ENCODE measurements at places on chromosomes 12 and 14.

DNA sequence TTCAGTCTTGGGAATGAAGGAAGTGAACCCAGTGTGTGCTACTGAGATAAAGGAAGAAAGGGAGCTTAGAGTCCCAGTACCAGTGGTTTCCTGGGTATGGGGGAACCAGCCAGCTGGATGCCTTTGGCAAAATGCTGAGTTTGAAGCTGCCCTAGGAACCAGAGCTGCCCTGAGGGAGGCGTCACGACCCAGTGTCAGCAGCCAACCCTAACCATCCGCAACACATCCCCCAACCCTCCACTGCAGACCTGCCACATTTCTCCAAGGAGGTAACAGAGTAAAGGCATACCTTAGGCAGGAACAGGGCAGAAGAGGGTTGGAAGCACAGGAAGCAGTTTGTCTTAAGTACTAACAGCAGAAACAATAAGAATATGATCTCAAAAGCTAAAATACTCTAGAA is 28.6 kb downstream of the PRDM4 start:
- DNase-seq: no peak

DNA sequence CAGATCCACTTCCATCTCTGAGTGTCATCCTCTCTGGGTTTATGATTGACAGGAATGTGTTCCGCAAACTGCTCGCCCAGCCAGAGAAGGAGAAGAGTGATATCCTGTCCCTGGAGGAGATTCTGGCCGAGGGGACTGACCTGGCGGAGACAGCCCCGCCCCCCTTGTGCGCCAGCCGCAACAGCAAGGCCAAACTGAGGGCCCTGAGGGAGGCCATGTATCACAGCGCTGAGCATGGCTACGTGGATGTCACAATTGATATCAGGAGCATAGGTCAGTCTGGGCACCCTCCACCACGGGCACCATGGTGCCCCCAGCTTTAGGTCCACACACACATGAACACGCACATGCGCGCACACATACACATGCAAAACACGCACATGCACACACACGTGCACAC is 67.5 kb upstream of the PWP1 start:
- DNase-seq: no peak

- DNase-seq: peak; percentile 41
These were observed 92.0 kb downstream of the SCARB1 start for GRCh38 chr12:124771462-124772288.

DNA sequence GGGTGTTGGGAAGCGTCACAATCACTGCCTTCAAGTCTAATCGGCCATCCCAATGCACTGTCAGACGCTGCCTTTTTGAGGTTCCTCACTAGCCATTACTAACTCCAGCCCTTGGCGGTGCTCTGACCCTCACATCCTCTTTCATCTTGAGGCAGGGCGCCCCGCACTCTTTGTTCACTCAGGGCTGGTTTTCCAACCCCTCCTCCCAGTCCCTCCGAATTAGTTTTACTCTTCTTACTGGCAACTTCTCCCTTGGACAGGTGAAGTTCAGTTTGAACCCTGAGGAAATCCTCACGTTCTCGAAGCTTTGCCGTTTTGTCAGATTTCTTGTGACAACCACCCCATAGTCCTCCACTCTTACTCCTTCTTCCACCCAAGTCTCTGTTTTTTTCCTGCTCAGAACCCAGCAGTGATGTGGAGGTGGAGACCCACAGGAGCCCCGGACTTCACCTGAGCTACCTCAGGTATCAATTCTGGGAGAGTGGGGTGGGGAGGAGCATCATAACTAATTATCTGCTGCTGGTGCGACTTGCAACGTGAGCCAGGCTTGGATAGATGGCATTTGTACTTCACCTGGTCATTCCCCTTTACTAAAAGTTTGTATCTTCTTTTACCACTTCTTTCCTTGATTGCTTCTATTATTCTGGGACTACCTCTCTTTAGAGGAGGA is 757 bp downstream of the ZC3H10 start:
- no peak for DNase-seq

DNA sequence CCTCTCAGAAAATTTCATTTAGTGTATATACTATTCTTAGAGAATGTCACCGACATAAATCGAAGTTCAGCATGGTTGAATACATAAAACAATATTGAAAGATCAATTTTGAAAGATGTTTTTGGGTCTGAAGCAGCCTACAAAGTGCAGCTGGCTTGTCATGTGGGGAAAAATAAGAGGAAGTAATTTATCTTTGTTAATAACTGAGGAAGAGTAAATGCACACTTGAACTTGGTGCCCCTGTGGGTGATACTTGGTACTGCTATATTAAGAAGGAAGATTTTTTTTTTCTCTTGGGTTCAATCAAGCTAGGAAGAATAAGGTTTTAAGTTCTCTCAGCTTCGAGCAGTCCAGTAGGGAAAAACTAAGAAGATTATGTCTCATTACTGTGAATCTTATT is 661.3 kb downstream of the RPL10L start:
- DNase-seq: no peak

DNA sequence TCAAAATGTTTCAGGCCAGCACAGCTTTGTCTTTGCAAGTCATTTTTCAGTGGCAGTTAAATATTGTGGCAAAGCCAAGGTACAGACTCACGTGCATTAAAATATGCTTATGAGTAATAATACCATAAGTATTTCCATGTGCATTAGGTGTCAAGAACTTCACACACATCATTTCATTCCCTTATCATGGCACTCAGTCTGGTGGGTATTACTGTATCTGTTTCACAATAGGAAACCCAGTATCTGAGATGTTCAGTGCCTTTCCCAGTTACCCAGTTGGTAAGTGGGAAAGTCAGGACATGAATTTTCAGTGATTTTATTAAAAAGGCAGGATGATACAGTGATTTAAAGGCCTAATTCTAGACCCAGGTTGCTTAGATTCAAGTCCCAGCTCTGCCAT is 52.9 kb downstream of the IFNG start:
- no peak for DNase-seq

DNA sequence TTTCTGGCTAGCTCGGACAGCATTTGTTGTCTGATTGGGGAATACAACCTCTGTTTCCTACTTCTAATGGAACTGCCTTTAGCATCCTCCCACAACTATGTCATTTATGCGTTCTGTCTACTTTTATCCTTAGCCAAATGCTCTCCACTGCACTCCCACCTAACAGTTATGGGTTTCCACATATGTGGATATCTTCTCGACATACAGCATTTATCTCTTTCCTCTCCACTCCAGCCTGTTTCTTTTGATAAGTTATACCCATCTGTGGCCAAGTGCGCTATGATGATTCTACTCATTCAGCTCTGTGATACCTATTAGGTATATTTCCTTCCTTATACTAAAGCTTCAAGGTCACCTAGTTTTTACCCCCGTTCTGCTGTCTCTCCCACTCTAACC is 122.2 kb upstream of the NAP1L1 start:
- DNase-seq: no peak

GRCh38 chr12:47882781-47883546 is 21.8 kb downstream of the VDR start:
- no peak for DNase-seq

GRCh38 chr12:132783917-132784531 is 22.4 kb upstream of the ANKLE2 start:
- no peak for DNase-seq

GRCh38 chr12:55067701-55068100 is 47.9 kb downstream of the NEUROD4 start:
- DNase-seq: no peak

- no peak for DNase-seq
These were observed 274.9 kb upstream of the MGAT4C start for GRCh38 chr12:86530996-86531655.

DNA sequence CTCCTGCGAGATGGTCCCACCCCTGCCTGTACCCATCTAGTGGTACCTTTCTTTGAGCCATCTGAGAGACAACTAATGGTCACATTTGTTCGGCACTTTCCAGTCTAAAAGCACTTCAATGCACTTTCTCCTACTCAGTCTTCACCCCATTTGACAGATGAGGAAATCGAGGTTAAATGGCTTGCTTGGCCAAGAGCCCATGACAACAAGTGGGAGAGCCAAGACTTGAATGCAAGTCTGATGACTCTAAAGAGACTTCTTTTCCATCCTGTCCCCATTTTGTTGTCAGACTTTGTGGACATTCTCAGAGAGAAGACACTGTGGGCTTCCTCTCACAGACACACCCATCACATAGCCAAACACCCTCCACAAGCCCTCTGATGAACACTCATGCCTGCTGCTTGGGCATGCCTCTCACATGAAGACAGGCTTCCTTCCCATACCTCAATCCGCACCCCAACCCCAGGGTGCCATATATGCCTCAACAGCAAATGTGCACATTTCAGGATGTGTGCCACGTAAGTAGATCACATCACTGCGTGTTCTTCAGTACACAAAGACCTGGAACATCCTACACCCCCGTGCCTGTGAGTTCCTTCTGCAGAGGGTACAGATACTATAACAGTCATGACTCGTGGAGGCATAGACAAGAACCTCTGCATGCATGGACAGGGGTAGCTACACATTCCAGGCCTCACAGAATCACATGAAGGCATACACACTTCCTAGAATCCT is 805 bp downstream of the MYH7 start:
- no peak for DNase-seq

DNA sequence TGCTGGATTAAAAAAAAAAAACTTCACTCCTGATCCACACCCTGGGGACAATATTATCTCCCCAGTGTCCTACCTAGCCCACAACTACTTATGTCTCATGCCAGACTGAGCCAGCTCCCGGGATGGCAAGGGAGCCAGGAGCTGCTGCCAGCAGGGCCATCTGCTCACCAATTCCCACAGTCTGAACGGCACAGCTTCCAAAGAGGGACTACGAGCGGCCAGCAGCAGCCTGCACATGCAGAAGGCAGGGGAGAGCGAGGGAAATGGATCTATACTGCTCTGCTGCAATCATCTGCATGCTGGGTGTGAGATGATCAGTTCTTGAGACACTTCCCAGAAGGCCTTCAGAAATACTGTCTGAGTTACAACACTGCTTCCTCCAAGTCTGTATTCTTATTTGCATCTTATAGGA is 11.1 kb downstream of the SSH1 start:
- DNase-seq: no peak

DNA sequence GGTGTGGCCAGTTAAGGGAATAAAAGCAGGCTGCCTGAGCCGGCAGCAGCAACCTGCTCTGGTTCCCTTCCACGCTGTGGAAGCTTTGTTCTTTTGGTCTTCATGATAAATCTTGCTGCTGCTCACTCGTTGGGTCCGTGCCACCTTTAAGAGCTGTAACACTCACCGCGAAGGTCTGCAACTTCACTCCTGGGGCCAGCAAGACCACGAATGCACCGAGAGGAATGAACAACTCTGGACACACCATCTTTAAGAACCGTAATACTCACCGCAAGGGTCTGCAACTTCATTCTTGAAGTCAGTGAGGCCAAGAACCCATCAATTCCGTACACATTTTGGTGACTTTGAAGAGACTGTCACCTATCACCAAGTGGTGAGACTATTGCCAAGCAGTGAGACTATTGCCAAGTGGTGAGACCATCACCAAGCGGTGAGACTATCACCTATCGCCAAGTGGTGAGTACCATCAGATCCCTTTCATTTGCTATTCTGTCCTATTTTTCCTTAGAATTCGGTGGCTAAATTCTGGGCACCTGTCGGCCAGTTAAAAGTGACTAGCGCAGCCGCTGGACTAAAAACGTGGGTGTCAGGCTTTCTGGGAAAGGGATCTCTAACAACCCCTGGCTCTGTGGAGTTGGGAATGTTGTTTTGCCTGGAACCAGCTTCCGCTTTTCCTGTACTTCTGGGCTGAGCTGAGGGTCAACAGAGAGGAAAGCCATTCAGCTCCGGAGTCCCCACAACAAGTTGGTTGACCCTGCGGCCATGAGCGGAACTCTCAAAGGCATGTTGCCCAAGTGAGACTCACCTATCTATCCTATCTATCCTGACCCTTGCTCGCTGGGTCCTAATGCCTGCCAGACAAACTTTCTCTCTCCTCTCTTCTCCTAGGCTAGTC is at the start of gene DHRS2:
DHRS2 (plus strand) TSS at position 48 of the 895 bp plus-strand sequence. CDS start 2,501 bp downstream, outside the sequence.
- DNase-seq: no peak

DNA sequence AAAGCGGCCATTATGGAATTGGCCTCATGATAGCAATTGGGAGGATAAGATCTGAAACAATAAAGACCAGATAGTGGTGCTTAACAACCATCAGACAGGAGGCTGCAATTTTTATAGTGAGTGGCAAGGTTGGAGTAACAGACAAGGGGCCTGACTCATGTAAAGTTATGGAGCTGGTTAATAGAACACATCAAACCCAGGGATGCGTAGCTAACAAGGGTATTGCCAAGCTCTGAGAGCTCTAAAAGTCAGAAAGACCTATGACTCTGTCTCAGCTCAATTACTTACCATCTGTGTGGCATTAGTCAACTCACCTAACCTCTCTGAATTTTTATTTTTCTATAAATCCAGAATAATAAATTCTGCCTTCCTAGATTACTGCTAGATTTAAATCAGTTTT is 1731.5 kb upstream of the FLRT2 start:
- no peak for DNase-seq

GRCh38 chr12:24152270-24152669 is 202.8 kb upstream of the SOX5 start:
- DNase-seq: no peak

DNA sequence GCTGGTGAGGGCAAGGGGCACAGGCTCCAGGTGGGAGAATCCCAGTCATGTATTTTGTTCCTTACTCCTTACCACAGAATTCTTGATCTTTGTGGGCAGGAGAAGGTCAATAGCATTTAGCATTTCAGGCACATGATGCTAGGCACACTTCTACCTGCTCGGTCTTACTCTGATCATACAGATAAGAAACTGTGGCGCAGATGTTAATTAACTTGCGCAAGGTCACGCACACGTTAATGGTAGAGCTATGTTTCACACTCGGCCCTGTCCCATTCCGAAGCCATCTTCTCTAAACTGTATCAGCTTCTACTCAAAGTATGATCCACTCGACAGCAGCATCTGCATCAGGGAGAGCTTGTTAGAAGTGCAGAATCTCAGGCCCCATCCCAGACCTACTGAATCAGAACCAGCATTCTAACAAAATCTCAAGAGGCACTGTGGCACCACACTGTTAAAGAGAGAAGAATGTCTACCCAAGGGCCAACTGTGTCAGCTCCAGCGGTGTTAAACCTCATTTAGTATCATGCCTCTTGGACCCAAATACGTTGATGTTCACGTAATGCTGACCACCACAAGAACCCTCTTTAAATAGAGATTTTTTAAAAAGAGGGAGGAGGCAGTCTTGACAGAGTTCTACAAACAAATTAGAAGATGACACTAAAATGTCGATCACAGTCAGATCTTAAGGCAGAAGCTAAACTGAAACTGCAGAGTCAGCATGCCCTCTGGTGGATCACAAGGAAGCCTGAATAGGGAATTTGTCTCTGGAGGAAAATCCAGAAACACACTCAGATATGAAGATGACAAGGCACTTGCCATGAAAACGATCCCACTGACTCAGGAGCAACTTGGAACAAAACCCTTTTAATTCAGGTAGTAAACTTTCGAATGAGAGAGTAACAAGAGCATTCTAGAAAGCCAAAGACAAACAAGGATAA is 7.3 kb downstream of the STXBP6 start:
- peak; percentile 26 for DNase-seq

GRCh38 chr14:62206456-62206855 is 444.2 kb downstream of the SNAPC1 start:
- no peak for DNase-seq

GRCh38 chr14:72709916-72710611 is 183.8 kb downstream of the DPF3 start:
- no peak for DNase-seq

Measured in NCI-H1105 treated with DMSO at 0.1 percent for 48 hours (cell line).